Activated gamma-delta T cell treated with Interleukin-2 at 50 U/mL for 16 hours (primary cell): ENCODE measurements at places on chromosomes 11 and 22.

- no peak for DNase-seq
Measured at GRCh38 chr11:39239553-39239952, 2219.9 kb downstream of the LRRC4C start.

GRCh38 chr22:39152511-39153219 lies at the start of gene CBX7:
CBX7 (minus strand) TSS chr22:39152680; CDS start chr22:39152444, 236 bp downstream.
- peak; percentile 97 for DNase-seq

GRCh38 chr22:17684245-17684644 lies 45.7 kb downstream of the BCL2L13 start:
- no peak for DNase-seq

DNA sequence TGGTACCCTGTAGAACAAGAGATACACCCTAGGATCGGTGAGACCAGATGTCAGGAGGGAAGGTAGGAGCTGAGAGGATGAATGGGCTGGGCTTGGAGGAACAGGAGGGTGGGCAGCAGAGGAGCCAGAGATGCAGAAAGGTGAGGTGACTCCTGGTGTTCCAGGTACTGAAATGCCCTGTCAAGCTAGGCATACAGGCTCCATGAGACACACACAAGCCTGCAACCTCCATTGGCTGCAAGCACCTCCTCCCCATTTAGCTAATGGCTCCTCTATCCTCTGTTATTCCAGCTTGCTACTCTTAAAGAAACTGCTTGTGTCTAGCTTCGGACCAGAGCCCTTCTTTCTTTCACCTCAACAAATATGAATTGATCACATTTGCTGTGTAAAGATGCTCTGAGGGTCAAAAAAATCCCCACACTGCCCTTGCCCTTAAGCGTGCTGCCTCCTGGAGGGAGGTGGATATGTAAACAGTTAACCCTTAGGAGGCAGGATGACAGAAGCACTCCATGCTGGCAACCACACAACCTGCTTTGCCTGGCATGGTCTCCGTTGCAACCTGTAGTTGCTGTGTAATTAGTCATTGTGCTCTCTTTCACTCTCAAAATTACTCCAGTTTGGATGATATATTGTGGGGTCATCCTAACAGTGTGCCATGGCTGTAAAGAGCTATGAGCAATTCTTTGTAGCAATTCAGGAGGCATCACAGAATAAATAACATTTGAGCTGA lies 156.0 kb downstream of the PKNOX2 start:
- DNase-seq, result no peak

GRCh38 chr22:22710719-22711531 lies 66.5 kb downstream of the GGTLC2 start:
- peak; percentile 85 for DNase-seq

- no peak for DNase-seq
Measured at GRCh38 chr11:1946812-1947484, at the start of gene MRPL23. MRPL23 (plus strand) TSS chr11:1947332; CDS start chr11:1947363, 31 bp downstream.

GRCh38 chr22:47784367-47784983 lies 1022.0 kb downstream of the TBC1D22A start:
- DNase-seq, result no peak

DNA sequence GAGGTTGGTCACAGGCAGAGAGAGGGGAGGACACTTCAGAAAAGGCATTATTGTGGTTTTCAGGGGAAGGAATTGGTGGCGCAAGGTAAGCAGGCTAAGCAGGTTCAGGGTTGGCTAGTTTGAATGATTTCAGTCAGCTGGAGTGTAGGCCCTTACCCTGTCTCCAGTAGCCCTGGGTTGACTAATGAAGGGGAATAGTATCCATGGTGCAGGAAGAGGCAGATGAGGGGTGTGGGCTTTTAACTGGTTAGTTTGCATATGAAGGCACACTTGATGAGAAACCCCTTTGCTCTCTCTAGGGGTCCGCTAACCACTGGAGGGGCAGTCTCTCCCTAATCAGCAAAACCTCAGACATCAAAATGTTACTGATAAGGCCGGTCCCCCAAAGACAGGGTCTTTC lies 249.7 kb downstream of the AASDHPPT start:
- no peak for DNase-seq

GRCh38 chr11:121435132-121435531 lies 17.0 kb upstream of the SORL1 start:
- DNase-seq, result no peak

DNA sequence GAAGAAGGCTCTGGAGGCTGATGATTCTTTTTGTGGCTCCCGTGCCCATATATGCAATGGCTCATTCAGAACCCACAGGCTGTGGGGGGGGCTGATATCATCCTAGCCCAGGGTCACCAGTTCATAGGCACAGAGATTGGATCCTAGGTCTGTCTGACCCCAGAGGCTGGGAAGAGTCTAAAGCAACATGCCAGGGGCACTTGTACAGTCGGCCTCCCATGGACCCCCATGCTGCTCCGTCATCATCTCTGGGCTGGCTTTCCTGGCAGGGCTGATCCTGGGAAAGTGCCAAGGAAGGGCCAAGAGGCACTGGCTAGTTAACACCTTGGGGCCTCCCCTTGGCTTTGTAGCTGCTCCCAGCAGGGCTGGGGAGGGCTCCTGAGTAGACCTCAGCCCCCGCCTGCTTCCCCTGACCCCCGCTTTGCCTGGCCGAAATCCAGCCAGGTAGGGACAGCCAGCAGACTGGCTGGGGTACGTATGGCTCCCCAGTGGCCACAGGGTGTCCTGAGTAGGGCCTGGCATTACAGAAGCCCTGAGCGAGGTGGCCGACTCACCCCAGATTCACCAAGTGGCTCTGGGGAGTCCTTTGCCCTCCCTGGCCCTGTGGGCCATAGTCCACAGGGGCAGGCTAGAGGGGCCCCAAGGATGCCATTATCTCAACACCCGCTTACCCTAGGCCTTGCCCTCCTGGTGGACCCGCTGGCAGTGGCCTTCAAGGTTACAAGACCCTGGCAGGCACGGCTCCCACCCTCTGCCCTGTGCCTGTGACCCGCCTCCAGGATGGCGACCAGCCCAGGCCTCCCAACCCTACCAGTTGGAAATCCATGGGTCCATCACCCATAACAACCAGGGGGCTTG lies 22.5 kb downstream of the FADS3 start:
- DNase-seq, result no peak

- DNase-seq, result no peak
Measured at GRCh38 chr22:18033204-18033998, 9.0 kb upstream of the MICAL3 start.

- no peak for DNase-seq
Measured at GRCh38 chr22:19648419-19648929, 65.8 kb upstream of the SEPTIN5 start.

- DNase-seq, result no peak
Measured at GRCh38 chr11:15651033-15651432, 536.3 kb downstream of the INSC start.

GRCh38 chr22:37397226-37397625 lies 30.1 kb downstream of the ELFN2 start:
- DNase-seq, result no peak

- DNase-seq, result no peak
Measured at GRCh38 chr11:21895686-21896085, 297.2 kb upstream of the ANO5 start.

DNA sequence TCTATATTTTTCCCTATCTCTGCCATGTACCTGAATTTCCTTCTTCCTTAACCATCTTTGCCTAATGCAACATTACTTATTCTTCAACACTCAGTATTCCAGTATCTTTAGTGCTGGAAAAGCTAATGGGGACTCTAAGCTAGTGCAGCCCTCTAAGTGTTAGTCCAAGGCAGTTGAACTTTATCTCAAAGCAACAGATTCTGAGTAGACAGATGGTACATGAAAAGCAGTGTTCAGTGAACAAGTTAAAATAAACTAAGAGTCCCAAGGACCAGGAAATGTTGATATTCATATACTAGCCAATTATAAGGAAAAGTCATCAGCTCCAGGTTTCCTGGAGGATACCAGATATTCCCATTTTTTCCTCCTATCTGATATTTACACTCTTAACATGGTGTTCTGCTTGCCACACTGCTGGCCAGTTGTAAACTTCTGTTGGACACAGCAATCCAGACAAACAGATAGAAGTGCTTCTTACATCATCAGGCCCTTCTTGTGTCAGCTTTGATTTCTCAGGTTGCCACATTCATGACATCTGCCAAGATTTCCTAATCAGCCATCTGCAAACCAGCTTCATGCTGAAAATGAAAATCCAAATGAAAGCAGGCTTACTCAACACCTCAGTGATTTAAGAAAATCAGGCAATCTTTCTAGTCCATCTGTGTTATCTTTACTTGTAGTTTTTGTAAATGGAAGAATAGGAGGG lies 255.9 kb upstream of the POU2AF2 start:
- DNase-seq, result no peak

- DNase-seq, result no peak
Measured at GRCh38 chr22:39574779-39575551, 4.4 kb downstream of the CACNA1I start.

DNA sequence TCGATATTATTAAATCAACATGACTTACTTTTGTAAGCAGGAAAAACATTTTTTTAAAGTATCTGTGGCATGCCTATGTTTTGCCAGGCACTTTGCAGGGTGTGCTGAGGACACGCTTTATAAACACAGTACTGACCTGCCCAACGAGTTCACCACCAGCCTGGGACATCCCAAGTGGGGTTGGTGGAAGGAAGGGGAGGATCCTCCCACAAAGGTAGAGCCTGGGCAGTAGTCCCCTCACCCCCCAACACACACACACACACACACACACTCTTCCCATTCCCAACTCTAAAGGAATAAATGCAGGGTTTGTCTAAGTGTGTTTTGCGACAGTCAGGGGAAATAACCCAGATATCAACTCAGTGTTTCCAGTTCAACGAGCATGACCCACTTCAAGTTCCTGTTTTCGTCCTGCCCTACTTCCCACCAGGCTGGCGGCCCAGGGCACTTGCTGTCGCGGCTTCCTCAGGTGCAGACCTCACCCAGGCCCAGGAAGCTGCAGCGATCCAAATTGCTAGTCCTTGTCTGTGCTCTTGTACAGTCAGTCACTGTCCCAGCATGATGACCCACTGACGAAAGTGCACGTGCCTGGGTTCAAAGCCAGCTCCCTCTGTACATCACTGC lies 3.1 kb downstream of the CERK start:
- peak; percentile 64 for DNase-seq

DNA sequence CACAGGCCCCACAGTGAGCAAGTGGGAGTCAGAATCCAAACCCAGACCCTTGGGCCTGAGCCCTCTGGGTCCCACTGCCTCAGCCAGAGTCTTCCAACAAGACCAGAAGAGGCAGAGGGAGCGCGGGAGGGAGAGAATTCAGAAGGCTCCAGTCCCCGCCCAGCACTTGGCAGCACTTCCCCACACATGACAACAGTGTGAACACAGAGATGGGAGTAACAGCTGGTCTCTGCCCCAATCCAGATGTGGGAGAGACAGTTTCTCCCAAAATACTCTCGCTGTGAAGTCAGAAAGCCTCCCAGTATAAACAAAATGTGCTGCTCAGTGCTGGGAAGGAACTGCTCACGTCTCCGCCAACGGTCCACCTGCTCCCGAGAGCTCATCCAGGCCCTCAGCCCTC lies 219.9 kb downstream of the MN1 start:
- no peak for DNase-seq

GRCh38 chr22:45993143-45993692 lies 16.3 kb upstream of the WNT7B start:
- DNase-seq, result no peak

GRCh38 chr22:36022697-36023096 lies 5.9 kb downstream of the RBFOX2 start:
- DNase-seq, result no peak

- no peak for DNase-seq
Measured at GRCh38 chr11:14299921-14300320, 59.1 kb downstream of the RRAS2 start.

DNA sequence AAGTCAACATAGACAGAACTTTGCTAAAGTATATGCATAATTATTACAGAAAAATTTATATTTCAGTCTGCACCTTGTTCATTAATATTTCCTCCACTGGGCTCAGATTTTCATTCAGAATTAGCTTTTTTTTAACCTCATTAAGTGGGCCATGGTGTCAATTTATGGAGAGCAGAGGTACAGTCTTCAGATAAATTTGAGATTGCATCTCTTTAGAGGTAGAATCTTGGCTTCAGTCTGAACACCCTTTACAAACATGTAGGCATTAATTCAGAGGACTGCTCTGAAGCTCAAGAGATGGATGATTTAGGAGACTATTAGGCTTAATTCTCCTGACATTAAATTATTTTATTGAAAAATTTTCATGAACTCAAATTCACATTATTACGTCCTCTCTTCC lies 3.4 kb upstream of the HBB start:
- no peak for DNase-seq

DNA sequence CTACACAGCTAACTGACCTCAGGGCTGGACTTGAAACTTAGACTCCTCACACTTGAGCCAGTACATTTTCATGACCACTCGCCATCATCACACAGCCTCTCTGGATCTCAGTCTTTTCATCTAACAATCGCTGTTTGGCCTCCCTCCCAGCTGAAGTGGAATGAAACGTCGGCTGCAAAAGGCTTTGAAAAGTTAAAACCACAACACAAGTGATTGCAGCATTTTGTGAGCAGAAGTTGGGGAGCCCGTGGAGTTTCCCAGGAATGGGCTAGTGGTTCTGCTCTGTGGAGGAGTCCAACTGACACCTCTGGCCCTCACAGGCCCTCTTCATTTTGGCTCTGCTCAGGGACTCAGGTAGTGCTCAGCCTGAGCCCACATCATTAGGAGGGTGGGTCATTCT lies 35.9 kb upstream of the TRIM29 start:
- no peak for DNase-seq

DNA sequence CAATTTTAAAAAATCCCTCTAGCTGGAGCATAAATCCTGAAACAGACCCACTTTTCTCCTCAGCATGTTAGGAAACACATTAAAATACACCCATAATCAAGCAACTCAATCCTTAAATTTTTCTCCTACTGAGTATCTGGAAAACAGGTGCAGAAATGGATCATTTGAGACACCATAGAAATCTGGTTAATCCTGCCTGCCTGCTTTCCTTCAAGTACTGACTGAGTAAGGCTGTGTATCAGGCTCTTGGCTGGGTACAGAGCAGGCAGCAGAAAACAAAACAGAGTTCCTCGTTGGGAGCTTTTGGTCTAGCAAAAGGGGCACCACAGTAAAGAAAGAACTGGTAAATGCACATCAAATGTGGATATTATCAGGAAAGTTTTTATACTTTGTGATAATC lies 1.9 kb downstream of the KCNQ1OT1 start:
- no peak for DNase-seq

DNA sequence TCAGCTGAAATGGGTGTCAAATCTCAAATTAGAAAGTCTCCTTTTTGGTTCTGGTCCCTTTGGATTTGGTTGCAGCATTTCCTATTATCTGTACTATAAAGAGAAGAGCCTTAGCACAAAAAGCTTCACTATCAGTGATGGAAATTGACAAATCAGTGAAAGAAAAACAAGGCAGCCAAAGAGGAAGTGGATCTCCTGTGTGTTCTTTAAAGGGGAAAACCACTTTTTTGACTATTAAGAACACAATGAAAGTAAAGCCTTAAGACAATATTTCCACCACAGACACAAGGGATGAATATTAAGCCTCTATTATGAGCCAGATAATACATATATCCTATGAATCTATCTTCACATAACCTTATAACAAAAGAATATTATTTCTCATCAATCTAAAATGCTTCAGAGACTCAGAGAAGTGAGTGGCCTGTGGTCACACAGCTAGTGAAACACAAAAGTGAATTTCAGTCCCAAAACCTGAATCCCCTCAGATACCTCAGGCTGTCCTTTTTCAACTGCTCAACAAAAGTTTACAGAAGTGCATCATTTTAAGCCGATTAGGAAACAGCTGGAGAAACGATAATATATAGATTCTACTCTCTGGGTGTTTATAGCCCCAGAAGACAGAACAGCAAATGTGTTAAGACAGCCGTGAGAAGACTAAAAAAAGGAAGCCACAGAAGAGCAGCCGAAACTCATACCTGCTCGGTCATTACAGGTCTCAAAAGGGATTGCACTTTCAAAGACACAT lies 24.4 kb upstream of the FSHB start:
- no peak for DNase-seq

GRCh38 chr11:100072131-100072530 lies 615.0 kb upstream of the ARHGAP42 start:
- no peak for DNase-seq
